ENCODE measurements at places on chromosomes 1 and 21.

DNA sequence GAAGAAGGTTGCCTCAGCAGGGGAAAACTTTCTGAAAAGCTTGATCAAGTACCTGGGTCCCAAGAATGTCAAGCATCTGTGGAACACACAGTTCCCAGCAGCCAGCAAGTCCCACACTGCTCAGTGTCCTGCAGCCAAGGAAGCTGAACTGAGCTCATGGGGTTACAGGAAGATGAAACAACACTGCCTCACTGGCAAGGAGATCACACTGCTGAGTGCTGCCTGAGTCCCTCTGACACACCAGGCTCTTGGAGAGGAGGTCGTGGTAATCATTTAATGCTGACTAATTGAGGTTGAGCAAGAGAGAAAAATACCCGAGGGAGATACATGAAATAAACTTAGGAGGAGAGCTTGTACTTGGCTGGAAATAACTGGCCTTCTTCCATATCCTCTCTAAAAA, 75.2 kb downstream of the MPZL1 start:
- no peak for DNase-seq

GRCh38 chr1:153490272-153491051, 30.0 kb upstream of the S100A7 start:
- DNase-seq: peak; percentile 88

- DNase-seq: no peak
These were observed 35.1 kb downstream of the NUAK2 start for GRCh38 chr1:205286335-205286950.

- DNase-seq: no peak
These were observed 33.1 kb upstream of the COL6A2 start for GRCh38 chr21:46064870-46065214.

GRCh38 chr1:239931341-239931740, 160.3 kb upstream of the FMN2 start:
- DNase-seq: no peak

GRCh38 chr1:108897865-108898720, 21.3 kb downstream of the GPSM2 start:
- no peak for DNase-seq

DNA sequence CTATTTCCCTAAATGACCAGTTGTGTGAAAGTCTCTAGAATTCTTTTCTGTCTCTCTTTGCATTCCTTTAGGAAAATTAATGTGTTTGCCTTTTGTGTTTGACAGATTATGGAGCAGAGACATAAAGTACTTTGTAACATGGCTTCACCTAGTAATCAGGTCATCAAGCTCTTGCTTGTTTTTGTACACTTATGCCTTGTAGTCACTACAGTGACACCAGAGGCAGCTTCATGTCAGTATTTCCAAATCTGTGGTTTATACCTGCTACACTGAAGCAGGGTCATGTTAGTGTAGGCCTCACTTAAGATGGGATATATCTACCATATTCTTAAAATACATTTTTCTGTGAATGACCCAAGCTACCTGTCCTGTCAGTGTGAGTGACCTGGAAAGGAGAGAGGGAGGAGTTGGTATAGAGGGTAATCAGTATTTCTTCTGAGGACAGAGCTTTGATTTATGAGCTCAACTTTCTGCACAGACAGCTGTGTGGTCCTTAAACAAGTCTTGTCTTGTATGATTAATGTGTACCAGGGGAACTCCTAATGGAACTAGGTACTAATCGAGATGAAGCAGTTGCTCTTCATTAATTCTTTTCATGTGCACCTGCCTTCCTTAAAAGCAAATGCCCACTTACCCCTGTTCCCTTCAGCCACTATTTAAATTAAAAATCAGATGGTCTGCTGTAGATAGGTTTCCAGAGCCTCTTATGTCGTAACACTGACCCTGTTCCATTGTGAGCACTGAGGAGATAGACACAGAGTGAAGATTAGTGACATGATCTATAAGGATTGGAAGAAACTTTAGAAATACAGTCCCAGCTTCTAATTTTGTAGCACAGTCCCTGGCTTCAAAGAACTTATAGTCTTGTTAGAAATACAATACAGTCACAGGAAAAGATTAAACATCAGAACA, 45.7 kb downstream of the MACO1 start:
- DNase-seq: peak; percentile 96

DNA sequence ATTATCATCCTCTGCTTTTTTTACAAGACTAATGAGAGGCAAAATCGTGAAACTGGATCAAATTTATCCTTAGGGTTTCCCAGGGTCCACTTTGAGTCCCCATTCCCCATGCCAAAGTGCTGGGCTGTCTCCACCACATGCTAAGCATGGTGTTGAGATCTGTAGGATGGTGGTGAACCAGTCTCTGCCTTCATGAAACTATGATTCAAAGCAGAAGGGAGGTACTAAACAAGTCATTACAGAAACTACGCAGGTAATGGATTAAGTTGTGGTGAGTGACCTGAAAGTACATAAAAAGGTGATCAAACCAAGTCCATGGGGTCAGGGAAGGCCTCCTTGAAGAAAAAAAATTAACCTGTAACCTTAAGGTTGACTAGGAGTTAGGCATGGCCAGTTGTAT, 265.2 kb downstream of the ATG4C start:
- DNase-seq: no peak

GRCh38 chr1:104456724-104457123, 707.0 kb downstream of the AMY1C start:
- no peak for DNase-seq

DNA sequence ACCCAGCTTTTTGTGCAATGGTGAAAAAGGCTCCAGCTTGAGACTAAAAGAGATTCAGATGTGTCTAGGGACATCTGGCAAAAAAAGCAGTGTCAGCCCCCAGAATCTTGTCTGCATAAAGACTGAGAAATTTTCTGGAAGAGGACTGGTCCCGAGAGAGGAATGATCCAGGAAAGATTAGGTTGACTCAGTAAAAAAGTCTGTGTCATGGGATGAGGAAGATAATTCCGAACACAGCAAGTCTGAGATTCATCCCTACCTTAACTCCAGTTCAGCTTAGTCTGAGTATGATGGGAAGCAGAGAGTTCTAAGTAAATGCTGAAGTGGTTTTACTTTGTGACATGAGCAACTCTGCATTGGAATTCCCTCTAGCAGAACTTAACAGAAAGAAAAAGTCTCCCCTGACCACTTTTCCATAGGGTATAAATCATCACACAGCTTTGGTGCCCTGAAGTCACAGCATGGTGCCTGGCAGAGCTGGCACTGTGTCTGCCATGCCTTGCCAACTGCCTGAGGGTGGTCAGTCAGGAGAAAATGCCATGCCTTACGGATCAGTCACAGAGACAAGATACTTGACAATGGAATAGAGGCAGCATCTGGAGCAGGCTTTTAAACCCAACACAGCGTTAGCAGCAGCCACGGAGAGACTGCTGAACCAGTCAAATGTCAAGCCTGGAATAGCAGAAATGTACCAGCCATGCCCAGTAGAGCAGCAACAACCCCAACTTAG, 153.4 kb downstream of the ZC3H11B start:
- no peak for DNase-seq

- no peak for DNase-seq
These were observed 517.2 kb downstream of the PTBP2 start for GRCh38 chr1:97238816-97239215.

DNA sequence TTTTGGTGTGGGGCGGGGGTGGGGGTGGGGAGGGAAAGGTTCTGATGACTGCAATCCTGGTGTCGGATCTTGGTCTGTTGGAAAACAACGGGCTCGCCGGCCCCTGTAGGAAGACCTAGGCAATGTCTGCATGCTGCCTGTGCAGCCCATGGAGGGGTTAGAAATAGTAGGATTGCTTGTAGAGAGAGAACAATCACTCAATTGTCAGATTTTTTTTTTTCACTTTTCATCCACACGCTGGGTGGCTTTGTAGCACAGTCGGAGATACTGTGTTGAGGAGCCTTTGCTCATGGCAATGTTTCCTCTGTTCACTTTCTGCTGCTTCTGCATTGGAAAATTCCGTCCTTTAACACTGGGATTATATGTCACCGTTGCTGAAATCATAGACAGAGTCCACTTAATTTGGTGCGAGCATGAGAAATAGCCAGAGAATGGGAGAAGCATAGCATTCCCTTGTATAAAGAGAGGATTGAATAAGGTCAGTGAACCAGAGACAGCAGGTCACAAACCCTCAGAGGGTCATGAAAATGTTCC, 107.5 kb downstream of the MRPS6 start:
- DNase-seq: no peak

DNA sequence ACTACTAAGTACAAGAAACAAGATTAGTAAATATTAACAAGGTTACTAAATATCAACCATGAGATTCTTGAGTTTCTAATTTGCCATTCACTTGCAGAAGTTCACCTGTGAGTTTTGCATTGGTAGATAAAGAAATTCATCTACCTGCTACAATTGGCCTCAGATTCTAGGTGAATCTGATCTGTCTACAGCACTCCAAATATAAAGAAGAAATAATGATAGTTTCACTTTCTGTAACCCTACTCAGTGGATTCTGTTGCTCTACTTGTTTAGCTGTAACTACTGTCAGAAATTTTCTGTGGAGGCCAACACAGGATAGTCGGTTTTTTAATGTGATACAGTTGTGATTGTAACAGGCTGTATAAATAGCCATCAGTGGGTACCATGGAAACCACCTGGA, 118.6 kb downstream of the NR5A2 start:
- no peak for DNase-seq

DNA sequence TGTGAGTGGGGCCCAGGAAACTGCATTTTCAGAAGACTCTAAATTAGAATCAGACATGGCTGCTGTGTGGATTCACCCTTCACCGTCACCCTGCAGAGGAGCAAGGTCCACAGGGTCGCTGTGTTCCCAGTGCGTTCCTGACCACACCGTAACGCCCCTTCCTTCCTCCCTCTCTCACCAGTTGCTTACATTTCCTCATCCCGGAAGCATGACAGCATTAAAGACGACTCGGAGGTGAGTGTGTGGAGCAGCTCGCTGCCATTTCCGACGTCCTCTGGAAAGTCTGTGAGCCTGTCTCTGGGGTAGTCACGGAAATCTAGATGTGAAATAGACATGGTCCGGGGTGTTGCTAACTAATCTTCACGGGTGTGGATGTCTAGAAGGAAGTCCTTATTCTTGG, 45.9 kb downstream of the FAAP20 start:
- DNase-seq: no peak

GRCh38 chr1:229087339-229087738, 183.6 kb upstream of the RAB4A start:
- no peak for DNase-seq

GRCh38 chr1:247295274-247295684, 36.4 kb downstream of the ZNF496 start:
- no peak for DNase-seq

DNA sequence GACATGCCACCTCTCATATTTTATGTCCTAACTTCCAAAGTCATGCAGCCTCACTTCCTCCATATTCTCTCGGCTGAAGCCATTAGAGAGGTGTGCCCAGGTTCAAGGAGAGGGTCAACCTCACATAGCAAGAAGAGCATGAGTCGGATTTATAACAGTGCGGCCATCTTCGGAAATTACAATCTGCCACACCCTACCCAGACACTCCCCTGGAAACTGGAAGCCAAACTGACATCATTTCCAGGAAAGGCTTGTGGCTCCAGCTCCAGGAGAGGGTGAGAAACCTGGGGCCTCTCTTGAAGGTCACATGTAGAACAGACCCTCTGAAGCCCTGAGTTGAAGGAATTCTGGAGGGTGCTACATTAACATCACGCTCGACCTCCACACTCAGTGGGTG, 73.5 kb downstream of the RRAGC start:
- no peak for DNase-seq

GRCh38 chr1:183140633-183141032, 45.4 kb upstream of the LAMC2 start:
- DNase-seq: no peak

DNA sequence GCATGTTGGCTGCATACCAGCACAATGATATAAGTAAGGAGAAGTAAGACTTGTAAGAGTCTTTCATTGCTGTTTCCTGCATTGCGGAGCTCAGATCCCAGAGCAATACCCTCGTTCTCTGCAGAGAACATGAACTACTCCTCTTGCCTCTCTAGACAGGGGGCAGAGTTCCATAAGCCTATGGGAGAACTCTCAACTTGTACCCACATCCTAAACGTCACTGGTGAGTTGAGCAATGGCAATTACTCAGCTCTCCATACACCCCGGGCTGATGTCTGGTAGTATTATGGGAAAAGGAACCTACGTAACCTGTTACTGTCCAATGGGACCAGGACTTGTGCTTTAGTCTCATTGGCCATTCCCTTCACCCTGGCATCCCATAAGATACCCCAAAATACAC, 27.3 kb upstream of the ZNF496 start:
- DNase-seq: no peak

DNA sequence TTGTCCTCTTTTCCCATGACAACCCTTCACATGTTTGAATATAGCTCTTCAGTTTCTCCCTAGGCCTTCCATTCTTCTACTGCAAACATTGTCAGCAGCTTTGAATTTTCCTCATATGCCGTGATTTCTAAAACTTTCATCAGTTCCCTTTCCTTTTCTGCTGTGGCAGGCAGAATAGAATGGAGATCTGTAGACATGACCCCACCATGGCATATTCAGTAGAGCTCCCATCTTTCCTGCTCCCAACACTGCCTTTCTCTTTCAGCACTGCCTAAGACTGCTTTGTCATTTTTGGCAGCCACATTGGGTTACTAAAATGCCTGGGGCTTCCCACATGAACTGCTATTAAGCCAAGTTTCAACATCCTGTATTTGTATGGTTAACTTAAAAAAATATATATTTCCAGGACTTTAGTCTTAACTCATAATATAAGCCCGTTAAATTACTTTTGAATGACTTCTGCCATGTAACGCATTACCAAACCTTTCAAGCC, 60.9 kb downstream of the TBX19 start:
- DNase-seq: no peak

- no peak for DNase-seq
These were observed 102.3 kb downstream of the OSBPL9 start for GRCh38 chr1:51719146-51719545.

DNA sequence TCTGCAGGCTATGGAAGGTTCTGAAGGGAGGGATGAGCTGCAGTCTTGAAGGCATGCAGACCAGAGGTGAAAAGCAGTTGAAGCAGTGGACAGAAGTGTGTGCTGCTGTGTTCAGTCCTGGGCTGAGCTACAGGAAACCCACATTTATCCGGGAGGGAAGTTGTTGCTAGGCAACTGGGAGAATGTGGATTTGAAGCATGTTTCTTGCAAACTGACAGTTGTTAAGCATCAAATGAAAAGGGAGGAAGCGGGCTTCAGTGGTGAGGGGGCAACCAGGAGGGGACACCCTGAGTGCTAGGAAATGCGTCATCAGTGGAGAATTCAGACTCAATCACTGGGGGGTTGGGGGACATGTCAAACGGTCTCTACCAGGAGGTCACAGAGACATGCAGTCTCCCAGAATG, 28.7 kb downstream of the ABCA4 start:
- DNase-seq: no peak

DNA sequence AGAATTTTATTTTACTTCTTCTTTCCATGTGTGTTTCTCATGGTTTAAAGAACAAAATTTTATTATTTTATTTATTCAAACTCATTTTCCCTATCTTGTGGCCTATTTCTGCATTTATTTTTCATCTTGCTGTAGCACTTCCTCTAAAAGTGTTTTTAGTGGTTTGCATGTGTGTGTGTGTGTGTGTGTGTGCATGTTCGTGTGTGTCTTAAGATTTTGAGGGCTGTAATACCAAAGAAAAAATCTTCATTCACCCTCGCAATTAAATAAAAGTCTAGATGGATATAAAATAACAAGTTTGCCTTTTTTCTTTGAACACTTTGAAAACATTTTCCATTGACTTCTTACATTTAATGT, 24.6 kb upstream of the FCRL3 start:
- no peak for DNase-seq
